ENCODE measurements at places on chromosomes 1 and 21.

- DNase-seq = no peak
Observed at GRCh38 chr1:151881479-151881878, 27.8 kb downstream of the THEM4 start.

GRCh38 chr1:114167226-114167625 is 13.6 kb upstream of the SYT6 start:
- no peak for DNase-seq

GRCh38 chr1:118304722-118305359 is 119.8 kb upstream of the SPAG17 start:
- DNase-seq = no peak

GRCh38 chr1:3425486-3426215 is 28.8 kb upstream of the ARHGEF16 start:
- DNase-seq = no peak

DNA sequence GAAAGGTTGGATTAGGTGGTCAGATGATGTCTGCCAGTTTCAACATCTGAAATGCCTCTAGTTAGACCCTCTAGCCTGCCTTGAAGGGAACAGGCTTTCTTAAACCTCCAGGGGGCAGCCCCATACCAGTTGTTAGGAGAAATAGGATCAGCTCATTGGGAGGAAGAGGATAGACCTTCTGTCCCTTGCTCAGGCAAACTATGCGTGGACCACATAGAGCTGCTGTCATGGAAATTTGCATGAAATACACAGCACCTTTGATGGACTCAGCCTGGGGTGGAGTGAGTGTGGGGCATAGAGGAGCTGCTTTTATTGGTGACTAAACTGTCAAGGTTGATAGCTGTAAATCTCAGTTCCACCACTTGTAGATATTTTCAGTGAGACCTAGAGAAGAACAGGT is 38.4 kb upstream of the SPAG17 start:
- no peak for DNase-seq

GRCh38 chr21:36946949-36947356 is 19.5 kb downstream of the HLCS start:
- no peak for DNase-seq

DNA sequence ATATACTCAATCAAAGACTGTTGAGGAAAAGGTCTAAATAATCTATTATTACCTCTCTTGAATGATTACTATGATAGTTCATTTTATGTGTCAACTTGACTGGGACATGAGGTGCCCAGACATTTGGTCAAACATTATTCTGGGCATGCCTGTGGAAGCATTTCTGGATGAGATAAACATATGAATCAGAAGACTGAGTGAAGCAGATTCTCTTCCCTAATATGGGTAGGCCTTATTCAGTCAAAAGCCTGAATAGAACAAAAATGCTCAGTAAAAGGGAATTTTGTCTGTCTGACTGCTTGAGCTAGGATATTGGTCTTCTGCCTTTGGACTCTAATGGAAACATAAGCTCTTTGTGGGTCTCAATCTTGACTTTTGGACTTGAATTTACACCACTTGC is 73.3 kb upstream of the SOX13 start:
- no peak for DNase-seq

- no peak for DNase-seq
Observed at GRCh38 chr1:30305519-30305918, 417.9 kb downstream of the MATN1 start.

- DNase-seq = no peak
Observed at GRCh38 chr1:156874572-156875340, 14.1 kb downstream of the NTRK1 start.

DNA sequence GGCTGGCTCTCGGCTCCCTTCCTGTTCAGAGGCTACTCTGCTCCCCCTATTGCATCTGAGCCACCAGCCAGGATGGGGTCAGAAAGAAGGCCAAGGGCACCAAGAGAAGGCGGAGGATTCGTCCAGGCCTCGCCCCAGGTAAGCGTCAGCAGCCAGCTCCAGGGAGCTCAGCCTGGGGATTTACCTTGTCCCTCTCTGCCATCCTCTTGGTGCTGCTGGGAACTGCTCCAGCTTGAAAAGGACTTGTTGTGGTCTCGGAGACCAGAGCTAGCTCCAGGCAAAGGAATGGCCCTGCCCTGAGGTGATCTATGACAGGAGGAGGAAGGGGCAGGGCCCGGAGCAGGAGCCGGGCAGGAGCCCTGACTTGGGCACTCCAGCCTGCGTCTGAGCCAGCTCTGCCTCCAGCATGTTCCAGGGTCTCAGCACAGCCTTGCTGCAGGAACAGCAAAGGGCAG is 113.7 kb upstream of the IFFO2 start:
- DNase-seq = no peak

DNA sequence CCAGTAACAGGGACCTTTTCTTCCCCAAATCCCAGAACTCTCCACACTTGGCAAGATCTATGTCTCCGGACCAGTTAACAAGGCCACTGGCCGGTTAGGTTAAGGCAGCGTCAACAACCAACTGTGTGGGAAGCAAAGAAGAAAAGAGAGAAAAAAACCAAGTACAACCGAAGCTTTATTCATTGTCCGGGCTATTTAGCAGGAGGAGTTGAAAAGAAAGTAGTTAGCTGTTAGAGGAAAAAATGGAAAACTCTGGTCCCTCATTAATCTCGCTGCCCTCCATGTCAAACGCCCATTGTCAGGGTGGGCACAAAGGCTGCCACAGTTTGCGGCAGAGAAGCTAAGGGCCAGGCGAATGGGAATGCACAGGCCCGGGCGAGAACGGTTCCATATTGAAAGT is 49.3 kb upstream of the GRIK3 start:
- DNase-seq = no peak

GRCh38 chr1:101392552-101392951 is 155.7 kb downstream of the S1PR1 start:
- DNase-seq = no peak

- DNase-seq = no peak
Observed at GRCh38 chr1:1039145-1039910, 19.4 kb downstream of the AGRN start.

DNA sequence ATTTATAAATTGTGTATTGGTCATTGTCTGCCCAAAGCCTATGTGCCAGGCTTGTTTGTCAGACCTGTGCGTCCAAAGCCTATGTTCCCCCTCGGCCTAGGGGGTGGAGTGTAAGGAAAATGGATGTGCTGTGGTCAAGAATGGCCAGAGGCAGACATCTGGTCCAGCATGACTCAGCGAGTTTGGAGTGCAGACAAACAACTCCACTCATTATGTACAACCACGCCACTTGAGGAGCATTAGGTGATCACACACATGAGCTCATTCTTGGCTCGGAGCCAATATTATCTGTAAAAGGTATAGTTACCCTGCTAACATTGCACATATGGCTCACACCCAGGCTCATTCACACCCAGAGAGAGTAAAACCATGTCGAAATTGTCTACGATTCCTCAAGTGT is 1047.6 kb upstream of the ADGRL4 start:
- no peak for DNase-seq

GRCh38 chr1:62800281-62800680 is 16.3 kb downstream of the ATG4C start:
- DNase-seq = no peak

DNA sequence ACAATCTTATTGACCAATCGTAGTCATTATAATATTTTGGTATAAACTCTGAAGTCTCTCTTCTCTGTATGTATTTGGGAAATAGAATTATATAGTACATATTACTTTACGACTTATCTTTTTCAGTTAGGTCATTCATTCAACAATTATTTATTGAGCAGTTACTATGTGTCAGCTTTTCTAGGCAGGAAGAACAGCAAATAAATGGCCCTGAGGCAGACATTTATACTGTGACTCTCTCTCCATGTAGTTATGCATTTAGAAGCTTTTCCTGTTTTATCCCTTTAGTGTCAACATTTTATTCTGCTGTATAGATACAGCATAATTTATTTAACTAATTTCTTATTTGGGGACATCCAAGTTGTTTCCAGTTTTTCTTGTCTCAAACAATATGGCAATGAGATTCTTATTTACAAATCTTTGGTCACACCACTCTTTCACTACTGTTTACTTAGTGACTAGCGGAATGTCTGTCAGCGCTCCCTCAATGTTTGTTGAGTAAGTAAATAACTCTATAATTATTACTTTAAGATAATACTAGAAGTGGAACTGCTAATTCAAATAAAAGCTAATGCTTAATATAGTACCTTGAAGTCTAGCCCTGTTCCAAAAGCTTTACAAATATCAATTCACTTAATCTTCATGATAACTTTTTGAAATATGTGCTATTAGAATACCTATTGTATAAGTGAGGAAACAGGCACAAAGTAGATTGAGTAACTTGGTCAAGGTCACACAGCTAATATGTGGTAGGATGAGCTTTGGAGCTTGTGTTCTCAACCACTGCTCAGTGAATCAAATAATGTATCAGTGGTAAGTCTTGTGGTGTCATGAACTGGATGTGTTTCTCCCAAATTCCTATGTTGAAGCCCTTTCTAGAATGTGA is 465.6 kb downstream of the SIPA1L2 start:
- no peak for DNase-seq

- no peak for DNase-seq
Observed at GRCh38 chr1:64082459-64082858, 121.0 kb upstream of the UBE2U start.

GRCh38 chr1:167367705-167368104 is 147.0 kb downstream of the POU2F1 start:
- DNase-seq = no peak

- peak; percentile 49 for DNase-seq
Observed at GRCh38 chr1:6471086-6471969, 5.4 kb upstream of the TNFRSF25 start.

GRCh38 chr1:90509225-90510048 is 207.7 kb downstream of the BARHL2 start:
- DNase-seq = no peak

GRCh38 chr1:205435578-205436573 is 14.0 kb upstream of the LEMD1 start:
- no peak for DNase-seq

DNA sequence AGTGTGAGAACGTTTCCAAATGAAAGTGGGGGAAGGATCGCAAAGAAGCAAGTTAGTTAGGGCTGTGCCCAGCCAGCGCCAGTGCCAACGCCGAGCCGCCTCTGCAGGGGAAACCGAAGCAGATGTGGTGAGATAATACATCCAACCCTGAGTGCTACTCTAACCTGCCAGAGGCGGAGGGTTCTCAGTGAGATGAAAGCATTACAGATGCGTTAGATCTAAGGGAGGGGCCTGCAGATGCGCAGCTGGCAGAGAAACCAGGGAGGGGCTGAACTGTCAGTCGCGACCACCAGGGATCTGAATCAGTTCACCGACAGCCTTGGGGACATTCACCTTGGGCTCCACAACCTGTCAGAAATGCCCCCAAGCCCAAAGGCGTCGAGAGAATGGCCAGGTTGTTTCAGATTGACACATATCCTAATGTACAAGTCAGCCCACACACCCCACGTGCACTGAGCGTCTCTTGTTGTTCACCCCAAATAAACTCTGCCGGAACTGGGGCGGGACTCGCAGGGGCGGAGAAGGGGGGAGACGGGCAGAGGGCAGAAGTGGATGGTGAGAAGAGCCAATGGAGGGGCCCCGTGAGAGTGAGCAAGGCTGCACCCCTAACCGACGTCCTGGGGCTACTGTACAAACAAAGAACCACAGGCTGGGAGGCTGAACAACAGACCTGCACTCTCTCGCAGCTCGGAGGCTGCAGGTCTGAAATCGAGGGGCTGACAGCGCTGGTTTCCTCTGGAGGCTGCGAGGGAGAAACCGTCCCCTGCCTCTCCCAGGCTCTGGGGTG is 8.7 kb upstream of the UMODL1 start:
- peak; percentile 94 for DNase-seq

- no peak for DNase-seq
Observed at GRCh38 chr1:202765721-202766120, 42.5 kb downstream of the KDM5B start.

DNA sequence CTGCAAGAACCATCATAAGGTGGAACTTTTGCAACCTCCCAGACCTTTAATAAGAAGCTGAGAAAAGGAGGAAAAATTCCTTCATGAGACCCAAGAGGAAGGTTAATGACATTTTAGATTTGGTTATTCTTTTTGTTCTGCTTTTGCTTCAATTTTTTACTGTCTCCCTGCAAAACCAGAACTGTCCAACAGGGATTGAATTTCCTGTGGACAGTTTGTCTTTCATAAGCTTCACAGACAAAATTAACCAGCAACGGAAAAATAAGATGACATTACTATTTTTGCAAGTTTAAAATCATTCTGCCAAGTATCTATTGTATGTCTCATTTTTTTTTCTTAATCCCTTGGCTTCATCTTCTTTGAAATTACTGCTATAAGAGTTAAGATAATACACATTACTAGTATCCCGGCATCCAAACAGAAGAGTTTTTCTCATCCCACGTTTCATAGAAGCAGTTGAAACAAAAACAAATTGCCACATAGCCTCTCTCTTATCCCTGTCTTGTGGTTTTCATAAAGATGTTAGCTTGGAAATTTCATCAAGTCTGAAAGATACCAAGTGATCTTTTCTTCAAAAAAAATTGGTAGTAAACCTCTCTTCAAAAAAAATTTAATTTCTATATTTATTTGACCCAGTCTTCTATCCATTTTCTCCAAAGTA is 465.3 kb upstream of the PTBP2 start:
- DNase-seq = no peak

- DNase-seq = no peak
Observed at GRCh38 chr1:9553736-9554144, 14.5 kb downstream of the SLC25A33 start.

GRCh38 chr1:101290922-101291561 is 54.2 kb downstream of the S1PR1 start:
- no peak for DNase-seq

GRCh38 chr1:117180147-117180967 is 30.4 kb downstream of the VTCN1 start:
- DNase-seq = no peak

GRCh38 chr1:209899948-209900347 is 38.1 kb upstream of the SYT14 start:
- no peak for DNase-seq

DNA sequence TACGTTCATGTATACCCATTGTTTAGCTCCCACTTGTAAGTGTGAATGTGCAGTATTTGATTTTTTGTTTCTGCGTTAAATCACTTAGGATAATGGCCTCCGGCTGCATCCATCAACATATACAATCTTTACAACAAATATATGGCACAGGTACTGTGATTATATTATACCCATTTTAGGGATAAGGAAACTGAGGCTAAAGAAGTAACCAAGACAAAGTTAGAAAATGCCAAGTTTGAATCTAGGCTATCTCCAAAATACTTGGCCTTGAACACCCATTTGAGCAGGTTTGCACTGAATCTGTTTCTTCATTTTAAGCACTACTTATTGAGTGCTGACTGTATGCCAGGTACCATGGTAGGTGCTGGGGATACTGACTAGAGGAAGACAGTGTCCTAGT is 149.6 kb downstream of the PBX1 start:
- DNase-seq = no peak

- no peak for DNase-seq
Observed at GRCh38 chr1:8607906-8608305, 209.5 kb downstream of the RERE start.

GRCh38 chr1:55868026-55868425 is 652.9 kb upstream of the USP24 start:
- DNase-seq = no peak

DNA sequence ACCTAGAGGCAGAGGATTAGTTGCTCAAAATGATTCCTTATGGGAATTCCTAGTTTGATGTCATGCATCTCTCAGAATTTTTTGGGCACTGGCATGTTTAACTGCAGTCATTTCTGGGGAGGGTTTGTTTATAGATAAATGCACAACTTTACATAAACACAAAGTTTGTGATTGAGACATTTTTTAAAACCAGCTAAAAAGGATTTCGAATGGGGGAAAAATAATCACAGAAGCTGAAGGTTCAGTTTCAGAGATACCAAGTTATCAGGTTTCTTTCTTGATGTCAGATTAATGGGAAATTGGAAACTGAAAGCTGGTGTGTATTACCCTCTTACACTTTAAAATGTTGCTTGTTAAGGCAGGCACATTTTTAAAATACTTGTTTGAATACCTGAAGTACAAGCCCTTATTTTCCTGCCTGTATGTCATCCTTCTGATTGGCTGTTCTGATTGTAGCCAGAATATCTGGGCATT is 72.1 kb downstream of the DISP1 start:
- no peak for DNase-seq
